ENCODE measurements at places on chromosomes 1 and 21.

DNA sequence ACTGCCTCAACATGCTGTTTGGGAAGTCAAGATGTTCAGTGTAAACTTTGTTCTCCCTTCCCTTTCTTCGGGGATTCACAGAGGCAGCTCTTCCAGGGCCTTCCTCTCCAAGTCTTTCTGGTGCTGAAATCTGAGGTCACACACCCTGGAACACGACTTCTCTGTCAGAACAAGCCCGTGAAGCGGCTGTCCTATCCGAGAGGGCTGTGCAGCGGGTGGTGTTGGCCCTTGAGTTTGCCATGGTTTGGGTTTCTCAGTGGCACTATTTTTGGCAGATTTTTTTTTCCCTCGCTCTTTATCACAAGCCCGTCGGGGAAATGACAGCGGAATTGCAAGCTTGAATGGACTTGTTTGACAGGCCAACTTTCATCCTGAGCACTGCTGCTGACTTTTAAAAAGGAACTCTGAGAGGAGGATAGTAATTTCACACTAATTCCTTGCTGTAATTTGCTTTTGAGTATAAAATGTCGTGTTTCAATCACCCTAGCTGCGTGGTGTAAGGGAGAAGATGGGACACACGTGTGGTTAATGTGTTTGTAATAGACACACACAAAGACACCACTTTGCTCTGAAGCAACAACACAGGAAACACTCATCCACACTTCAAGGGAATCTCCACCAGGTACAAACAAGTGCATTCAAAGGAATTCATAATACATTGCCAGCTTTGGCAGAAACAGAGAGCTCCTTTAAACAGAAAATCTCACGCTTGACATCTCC lies 60.1 kb upstream of the TARBP1 start:
- DNase-seq, result no peak

DNA sequence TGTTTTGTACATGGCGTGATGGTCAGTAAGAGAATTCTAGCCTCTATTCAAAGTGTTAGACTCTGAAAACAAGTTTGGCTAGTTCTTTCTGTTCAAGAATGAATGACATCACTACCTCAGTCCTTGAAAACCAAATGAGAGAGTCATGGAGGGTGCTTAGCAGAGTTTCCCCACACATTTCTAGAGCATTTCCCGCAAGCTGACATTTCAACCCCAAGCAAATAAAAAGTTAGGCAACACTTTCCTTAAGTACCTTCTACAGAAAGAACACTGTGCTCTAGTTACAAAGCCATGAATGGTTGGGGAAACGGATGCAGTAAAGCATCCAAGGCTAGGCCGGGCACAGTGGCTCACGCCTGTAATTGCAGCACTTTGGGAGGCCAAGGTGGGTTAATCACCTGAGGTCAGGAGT lies 47.9 kb upstream of the SLC44A3 start:
- no peak for DNase-seq

DNA sequence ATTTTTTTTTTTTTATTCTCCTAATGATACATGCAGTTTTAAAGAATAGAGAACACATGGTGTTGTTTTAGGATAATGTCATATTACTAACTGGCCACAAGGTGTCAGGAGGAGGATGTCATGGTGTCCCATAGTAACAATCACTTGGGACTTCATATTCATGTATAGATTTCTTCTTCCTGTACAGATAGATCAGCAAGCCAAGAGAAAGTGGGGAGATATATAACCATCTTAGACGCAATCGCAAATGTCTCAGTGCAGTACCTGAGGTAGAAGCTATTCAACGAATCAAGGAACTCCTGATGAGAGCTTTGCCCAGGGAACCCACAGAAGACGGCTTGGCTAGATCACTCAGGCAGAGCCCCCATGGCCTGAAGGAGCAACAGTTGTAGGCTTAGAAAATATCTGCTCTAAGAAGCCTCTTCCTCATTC lies 12.3 kb downstream of the OR2T11 start:
- DNase-seq, result no peak

DNA sequence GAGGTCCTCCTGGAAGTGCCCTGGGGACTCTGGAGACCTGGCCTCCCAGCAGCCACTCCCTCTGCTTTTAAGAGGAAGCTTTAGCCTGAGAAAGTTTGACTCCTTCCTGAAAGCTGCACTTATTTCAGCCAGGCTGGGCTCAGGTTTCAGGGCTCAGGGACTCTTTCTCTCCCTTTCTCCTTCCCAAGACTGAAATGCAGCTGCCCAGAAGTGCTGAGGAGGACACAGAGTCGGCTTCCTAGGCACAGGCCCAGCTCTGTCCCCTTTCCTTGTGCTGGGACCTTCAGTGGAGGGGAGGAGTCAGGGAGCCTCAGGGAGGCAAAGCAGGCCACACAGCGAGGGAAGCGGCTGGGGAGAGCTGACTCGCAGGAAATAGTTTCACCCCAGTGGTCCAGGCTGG lies 137.3 kb downstream of the NAV1 start:
- DNase-seq, result no peak

GRCh38 chr1:188466539-188466938 lies 1637.8 kb downstream of the PLA2G4A start:
- no peak for DNase-seq

- DNase-seq, result no peak
These were observed 174.7 kb upstream of the C1orf105 start for GRCh38 chr1:172245788-172246187.

- DNase-seq, result no peak
These were observed 14.7 kb upstream of the OR2T27 start for GRCh38 chr1:248670003-248670402.

- DNase-seq, result no peak
These were observed 253.7 kb downstream of the CACNA1E start for GRCh38 chr1:181737056-181737455.

- no peak for DNase-seq
These were observed 49.3 kb downstream of the KCNAB2 start for GRCh38 chr1:6094801-6095505.

DNA sequence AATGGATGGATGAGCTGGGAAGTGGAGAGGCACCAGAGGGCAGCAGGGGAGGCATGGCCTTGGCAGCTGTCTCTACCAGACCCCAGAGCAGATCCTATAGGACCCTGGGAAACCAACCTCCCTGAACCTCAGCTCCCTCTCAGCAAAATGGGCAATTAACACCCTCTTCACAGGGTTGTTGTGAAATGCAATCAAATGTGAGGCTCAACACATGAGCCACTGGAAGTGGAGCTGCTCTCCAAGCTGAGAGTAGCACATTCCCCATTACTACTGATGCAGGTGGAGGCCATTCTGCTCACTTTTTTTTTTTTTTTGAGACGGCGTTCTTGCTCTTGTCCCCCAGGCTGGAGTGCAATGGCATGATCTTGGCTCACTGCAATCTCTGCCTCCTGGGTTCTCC lies 6.5 kb upstream of the SYNC start:
- no peak for DNase-seq

- no peak for DNase-seq
These were observed 5.9 kb downstream of the CDC14A start for GRCh38 chr1:100358210-100358609.

DNA sequence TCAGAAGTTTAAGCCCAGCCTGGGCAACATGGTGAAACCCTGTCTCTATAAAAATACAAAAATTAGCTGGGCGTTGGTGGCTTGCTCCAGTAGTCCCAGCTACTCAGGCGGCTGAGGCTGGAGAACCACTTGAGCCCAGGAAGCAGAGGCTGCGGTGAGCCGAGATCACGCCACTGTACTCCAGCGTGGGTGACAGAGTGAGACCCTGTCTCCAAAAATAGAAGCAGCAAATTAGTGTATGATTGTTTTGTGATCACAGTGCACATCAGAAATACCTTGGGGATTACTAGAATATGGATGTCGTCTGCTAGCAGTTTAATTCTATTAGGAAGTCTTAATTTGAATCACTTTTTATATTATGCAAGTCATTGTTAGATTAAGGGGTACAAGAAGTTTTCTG lies 59.0 kb downstream of the ZBTB17 start:
- DNase-seq, result no peak

- DNase-seq, result no peak
These were observed 17.0 kb downstream of the RAB3GAP2 start for GRCh38 chr1:220255204-220255603.

DNA sequence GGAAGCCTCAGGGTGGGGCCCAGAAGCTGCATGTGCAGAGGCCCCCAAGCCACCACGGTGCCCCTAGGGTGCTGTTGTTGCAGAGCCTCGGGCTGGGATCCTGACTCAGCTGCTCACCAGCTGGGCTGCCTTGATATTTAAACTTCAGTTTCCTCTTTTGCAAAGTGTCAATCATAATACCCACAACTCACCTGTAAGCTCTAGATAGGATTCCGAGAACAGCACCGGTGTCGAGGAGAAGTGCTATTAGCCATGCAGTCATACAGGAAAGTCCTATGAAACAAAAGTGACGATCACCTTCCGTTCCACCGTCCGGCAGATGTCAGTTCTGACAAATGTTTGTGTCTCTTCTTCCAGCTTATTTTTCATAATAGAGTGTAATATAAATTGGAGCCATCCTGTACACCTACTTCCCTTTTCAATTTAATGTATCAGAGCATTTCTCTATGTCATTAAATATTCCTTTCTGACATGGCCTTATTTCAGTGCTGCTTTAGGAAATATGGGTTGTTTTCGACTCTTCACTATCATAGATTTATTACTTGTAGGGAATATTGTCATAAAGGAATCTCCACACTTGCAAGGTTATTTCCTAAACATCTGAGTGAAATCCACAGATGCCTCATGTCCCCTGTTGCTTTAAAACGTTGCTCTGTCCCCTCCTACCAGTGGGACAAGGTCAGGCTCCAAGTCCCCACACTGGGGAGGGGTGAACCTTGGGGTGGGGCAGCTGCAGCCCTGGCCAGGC lies 100.8 kb downstream of the SIK1 start:
- no peak for DNase-seq

DNA sequence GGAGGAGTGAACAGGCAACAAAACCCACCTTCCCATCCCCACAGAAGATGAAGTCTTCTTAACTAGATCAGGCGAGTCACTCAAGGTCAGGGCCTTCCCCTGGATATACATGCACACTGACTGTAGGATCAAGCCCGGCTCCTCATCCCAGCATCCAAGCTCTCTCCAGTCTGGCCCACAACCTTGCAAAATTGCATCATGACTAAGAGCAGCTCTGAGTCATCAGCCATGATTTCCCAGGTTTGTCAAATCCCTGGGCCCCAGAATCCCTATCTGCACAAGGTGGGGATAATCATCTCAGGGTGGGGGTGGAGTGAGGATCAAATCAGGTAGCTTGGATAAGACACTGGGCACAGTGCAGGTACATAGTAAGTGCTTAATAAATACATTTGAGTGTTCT lies 199.3 kb upstream of the GRIK3 start:
- DNase-seq, result no peak

DNA sequence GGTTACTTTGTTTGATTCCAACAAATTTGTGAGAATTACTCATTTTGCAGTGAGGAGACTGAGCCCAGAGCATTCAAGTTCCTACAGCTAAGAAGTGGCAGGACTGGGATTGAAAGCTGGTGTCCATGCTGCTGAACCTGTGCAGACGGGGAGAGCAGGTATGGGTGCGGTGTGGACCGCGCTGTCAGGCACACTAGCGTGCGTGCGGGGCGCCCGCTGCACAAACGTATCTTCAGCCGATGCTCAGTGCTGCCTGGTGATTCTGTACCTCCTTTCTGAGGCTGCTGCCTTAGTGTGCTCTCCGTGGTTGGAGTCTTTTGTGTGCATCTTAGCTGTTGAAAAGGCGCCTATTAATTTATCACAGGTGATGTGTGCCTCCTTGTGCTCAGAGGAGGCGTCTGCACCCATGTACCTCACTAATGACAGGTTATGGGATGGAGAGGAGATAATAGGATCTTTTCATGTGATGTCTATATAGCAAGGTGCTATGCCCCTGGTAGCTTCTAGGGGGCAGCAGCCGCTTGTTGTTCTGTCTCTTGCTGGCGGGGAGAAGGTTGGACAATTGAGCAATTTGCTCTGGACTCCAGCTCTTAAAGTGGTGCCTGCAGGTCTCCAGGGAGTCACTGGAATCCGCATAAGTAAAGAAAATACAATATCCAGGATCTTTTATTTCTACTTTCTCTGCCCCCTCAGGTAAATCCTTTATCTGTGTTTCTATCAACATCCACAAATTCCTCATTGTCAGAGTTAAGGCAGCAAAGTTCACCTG lies 32.5 kb downstream of the PEX14 start:
- no peak for DNase-seq

GRCh38 chr21:30257773-30258172 lies 25.0 kb downstream of the KRTAP24-1 start:
- DNase-seq, result no peak

GRCh38 chr1:11880181-11880575 lies 21.4 kb upstream of the NPPB start:
- no peak for DNase-seq

- no peak for DNase-seq
These were observed 19.6 kb upstream of the LAMC2 start for GRCh38 chr1:183166454-183166853.

DNA sequence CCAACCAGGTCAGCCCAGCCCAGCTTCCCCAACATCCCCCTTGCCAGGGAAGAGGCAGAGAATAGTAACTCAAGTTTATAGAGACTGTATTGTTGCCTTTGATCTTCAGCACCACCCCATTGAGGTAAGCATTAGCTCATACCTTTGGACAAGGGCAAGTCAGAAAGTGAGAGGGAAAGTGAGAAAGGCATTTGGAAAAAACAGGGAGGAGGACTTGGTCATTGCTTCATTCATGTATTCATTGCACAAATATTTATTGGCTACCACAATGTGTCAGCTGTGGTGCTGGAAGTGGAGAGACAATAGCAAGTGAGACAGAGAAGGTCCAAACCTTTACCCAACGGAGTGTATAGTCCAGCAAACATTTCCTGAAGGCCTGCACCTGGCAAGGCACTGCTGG lies 561.2 kb downstream of the KIF26B start:
- no peak for DNase-seq

GRCh38 chr1:42171679-42172266 lies 7.2 kb upstream of the GUCA2A start:
- DNase-seq, result no peak

- no peak for DNase-seq
These were observed 13.4 kb downstream of the RIT1 start for GRCh38 chr1:155897746-155898145.

All from stimulated activated CD4-positive, alpha-beta T cell treated with anti-CD3 and anti-CD28 coated beads, TNF-alpha, amount 100 ng/mL, for 48 hours (primary cell).